ENCODE measurements at places on chromosomes 1 and 21.

DNA sequence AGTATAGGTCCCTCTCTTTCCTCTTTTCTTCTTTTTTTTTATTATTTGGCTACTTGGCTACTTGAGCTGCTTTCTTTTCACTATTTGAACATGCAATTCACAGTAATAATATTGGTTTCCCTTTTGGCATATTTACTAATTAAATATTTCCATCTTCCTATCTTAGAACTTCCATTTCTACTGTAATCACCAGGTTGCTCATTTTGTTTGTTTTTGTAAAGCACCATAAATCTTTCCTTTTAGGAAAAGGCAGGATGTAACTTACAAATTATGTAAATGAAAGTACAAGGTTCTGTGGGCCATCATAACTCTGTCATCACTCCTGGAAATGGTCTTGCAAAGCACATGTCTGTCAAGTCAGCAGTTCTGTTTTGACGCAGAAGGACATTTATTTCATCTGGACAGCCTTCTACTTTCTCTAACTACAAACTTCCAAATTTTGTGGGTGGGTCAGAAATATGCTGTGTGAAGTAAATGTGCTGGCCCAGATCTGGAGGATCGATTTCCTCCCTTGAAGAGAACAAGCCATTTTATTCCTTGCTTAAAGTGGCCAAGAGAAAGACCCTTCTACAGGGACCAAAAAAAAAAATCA, 71.7 kb upstream of the TNFSF18 start:
- no peak for DNase-seq

GRCh38 chr1:169207797-169208520, 101.5 kb downstream of the ATP1B1 start:
- no peak for DNase-seq

DNA sequence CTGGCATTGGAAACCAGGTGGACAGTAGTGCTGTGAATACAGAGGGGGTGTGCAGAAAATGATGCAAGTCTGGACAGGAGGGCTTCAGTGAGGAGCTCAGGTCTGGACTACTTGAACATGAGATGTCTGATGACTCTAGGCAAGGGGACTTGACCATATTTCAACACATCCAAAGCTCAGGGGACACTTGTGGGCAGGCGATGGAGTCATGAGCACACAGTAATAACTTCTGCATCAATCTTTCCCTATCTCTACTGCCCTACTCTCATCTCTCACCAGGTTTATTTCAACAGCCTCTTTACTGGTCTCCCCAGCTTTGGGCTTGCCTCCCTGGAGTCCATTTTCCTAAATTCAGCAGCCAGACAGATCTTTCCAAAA, 21.9 kb downstream of the FMO2 start:
- DNase-seq = no peak

DNA sequence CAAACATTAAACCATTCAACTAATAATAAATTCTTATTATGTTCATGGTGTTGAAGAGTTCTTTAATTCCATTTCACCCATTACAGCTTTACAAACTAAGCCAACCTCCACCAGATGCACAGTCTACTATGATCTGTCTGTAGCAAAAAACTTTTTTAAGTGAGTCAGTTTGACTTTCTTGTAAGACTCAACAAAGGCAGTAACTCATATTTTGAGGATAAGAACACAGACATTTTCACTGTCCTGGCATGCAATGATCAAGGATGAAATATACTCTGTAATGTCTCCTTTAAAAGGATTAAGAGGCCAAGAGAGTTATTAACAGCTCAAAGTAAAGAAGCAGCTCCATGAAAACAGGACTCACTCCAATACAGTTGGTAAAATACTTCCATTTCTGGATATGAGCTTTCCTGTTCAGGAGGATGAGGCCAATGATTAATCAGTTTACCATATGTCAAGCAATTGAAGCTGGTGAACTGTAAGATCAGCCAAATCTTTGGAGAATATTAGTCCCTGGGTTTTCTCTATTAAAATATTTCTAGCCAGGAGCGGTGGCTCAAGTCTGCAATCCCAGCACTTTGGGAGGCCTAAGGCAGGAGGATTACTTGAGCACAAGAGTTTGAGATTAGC, 20.6 kb downstream of the XKR8 start:
- DNase-seq = no peak

- no peak for DNase-seq
Measured at GRCh38 chr1:56590520-56591011, 11.2 kb upstream of the PLPP3 start.

GRCh38 chr1:40256401-40257084, 1.5 kb upstream of the ZMPSTE24 start:
- no peak for DNase-seq

DNA sequence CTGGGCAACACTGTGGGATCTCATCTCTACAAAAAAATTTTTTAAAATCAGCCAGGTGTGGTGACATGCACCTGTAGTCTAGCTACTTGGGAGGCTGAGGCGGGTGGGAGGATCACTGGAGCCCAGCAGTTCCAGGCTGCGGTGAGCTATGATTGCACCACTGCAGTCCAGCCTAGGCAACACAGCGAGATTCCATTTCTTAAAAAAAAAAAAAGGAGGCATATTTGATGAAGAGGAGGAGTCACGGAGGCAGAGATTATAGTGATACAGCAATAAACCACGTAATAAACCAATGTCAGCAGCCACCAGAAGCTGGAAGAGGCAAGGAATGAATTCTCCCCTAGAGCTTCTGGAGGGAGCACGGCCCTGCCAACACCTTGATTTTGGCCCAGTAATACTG, 4.0 kb downstream of the LIX1L start:
- no peak for DNase-seq

- no peak for DNase-seq
Measured at GRCh38 chr1:8197493-8198282, 120.2 kb upstream of the SLC45A1 start.

DNA sequence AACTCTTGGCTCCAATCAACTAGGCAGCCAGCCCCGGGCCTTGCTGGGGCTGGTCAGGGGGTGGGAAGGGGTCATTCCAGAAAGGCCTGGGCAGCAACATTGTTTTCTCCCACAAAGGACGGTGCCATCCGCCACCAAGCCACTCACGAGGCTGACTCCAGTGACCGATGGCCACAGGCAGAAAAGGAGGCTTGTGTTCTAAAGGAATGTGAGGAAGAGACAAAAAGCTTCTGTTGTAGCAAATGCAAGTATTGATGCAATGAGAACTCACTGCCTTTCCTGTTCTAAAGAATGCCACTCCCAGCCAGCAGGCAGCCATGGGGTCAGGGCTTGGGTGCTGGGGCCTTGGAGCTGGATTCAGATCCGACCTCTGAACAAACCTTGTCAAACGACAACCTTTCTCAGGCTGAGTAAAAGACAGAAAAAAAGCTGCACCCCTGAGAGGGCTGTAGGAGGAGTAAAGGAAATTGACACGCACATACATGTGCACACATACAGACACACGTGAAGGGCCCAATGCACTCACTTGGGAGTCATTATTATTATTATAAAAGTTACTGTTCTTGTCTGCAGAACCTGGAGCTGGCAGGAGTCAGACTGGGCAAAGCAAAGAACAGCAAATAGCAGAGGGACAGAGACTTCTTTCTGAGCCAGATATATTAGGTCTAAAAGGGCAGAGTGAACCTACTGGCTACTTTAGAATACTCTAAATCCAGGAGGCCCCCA, 13.9 kb upstream of the PRMT2 start:
- DNase-seq = no peak

DNA sequence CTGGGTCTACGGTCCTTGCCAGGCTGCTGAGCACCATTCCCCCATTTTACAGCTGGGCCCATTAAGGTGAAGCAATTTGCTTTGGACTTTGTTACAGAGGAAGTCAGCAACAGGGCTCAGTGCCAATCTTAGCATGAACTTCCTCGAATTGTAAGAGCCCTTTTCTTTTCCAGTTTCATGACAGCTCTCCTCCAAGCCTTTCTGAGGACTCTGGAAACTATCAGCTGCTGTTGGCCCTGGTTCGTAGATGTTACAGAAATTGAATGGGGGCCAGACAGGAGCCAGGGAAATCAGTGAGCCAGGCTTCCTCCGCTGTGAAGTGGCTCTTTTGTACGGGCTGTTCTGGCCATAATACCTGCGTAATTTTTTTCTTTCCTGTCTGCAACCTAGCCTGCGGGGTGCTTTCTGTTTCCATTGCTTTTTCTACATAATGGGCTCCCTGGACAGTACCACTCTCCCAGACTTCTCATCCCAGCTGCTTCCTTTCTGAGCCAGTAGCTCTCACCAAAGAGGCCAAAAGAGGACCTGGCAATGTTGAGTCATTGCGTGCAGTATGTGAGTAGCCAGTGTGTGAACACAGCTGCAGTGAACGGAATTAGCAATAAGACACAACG, 386.3 kb downstream of the DISC1 start:
- no peak for DNase-seq

GRCh38 chr1:227449741-227450441, 113.5 kb upstream of the ZNF678 start:
- DNase-seq = no peak

DNA sequence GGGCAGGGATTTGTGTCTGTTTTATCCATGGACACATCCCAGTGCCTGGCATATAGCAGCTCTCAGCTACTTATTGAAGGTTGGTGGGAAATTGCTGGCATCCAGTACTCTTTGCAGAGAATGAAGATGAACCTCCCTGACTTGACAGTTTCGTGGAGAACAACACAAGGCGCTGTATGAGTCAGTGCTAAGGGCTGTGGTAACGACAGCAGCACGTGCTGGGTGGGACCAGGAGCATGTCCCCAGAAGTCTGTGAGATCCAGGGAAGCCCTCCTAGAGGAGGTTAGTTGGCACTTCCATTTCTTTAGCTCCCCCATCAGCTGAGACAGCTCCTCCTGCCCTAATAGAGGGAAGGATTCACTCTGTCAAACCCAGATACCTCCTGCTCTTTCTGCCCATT, 25.9 kb upstream of the IL19 start:
- no peak for DNase-seq

DNA sequence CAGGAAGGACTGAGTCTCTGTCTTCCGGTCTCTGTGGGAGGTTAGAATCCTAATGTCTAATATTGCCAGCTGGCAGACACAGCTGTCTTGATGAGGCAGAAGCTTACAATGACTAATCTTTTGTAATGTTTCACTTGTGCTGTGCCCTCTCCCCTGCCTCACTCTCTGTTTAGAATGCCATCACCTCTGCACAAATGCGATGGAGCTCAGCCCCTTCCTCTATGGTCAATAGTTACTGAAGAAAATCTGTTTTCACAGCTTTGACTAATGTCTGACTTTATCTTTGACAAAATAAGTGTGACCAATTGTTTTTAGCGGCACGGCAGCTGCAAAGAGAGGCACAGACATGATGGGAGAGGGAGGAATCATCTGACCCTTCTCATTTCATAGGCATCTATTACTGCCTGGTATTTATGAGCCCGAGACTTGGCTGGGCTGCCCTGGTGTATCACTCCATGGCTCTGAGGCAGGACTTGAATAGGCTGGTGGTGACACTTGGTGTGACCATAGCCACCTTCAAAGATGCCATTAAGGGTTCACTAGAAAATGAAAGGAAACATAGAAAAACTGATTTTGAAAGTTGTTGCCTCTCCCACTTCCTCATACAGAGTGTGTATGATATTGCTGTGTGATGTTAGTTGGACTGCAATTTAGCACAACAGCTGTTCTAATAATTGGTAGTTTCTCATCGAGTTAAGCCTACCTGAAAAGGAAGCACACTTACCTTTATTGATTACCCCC, 163.2 kb upstream of the NBPF11 start:
- DNase-seq = no peak

Measured in stimulated activated CD8-positive, alpha-beta memory T cell treated with anti-CD3 and anti-CD28 coated beads, Interleukin-4, amount 100 ng/mL, for 4 hours (primary cell).